Amniotic epithelial cell (primary cell): ENCODE measurements at places on chromosomes 5 and 9.

GRCh38 chr9:91077624-91078368, 276.2 kb downstream of the SYK start:
- DNase-seq: peak; percentile 70

DNA sequence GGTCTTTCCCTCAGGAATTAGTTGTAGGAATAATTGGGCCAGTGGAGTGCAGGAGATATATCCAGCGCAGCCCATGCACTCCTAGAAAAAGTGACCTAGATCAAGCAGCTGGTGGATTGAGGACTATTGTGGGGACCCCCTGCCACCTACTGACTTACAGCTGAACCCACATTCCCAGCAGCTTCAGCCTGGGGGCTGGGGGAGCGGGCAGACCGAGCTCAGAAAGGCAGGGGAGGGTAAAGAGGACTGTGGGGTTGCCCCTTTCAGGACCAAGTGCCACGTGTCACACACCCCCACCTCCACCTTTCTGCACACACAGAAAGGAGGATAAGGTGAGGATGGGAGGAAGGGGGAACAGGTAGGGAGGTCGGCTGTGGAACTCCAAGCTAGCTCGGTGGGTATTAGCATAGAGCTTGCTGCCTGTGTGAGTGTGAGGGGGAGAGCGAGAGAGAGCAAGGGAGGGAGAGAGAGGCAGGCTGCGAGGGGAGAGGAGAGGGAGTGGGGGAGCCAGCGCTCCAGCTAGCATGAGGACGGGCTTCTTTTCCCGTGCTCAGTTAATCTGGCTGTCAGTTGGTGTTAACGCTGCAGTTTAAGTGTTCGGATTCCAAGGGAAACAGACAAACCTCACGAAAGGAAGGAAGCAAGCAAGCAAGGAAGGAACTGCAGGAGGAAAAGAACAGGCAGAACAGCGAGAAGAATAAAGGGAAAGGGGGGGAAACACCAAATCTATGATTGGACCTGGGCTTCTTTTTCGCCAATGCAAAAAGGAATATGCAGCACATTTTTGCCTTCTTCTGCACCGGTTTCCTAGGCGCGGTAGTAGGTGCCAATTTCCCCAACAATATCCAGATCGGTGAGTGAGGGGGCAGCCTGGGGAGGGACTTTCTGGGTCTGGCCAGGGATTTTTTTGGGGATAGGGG, at the start of gene GRIA1:
Gene GRIA1 (plus strand): TSS at position 553 of the 920 bp plus-strand sequence.
- peak; percentile 23 for DNase-seq

DNA sequence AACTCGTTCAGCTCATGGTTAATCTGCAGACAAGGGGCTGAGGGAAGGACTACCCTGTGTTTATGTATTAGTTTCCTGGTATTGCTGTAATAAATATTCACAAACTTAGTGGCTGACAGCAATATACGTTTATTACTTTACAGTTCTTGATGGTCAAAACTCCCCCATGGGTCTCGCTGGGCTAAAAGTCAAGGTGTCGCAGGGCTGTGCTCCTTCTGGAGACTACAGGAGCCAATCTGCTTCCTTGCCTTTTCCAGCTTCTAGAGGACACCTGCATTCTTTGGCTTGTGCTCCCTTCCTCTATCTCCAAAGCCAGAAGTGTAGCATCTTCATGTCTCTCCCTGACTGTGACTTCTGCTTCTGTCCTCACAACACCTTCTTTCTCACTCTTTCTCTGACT, 653.8 kb upstream of the RIOK2 start:
- DNase-seq: no peak

DNA sequence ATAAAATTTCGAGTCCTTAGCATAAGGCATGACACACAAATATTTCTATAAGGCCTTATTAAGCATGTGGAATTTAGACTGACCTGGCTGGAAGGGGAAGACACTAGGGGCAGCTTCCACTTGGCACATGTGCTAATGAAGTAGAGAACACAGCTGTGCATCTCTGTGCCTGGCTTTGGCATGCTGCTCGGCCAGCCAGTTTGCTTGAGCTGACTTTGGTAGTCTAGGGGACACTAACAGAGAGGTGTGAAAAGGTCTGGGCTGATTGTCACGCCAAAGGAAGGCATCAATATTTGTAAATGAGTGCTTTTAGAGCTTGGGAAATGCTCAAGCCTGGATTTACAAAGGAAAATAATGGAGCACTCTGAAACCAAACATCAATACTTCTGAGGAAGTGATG, 723.7 kb downstream of the PRELID2 start:
- DNase-seq: no peak

DNA sequence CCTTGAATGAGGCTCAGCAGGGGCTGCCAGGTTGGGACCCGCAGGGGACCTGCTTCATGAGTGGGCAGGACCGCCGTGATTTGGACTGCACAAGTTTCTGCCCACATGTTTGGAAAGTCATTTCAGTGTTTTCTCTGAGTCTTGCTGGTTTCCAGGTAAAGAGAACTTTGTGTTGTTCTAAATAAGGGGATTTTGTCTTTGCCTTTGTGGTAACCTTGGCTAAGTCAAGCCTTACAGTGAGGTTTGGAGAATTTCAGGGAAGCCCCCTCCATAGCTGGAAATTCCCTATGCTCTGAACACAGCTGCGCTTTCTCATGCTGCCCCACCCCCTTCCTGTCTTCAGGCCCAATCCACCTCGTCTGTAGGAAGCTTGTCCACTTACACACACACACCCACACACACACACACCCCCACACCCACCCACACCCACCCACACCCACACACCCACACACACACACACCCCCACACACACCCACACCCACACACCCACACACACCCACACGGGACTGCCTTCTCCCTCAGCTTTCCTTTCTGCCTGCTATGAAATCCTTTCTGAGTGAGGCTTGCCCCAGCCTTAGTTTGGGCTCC, 270.1 kb downstream of the HSPA4 start:
- no peak for DNase-seq

DNA sequence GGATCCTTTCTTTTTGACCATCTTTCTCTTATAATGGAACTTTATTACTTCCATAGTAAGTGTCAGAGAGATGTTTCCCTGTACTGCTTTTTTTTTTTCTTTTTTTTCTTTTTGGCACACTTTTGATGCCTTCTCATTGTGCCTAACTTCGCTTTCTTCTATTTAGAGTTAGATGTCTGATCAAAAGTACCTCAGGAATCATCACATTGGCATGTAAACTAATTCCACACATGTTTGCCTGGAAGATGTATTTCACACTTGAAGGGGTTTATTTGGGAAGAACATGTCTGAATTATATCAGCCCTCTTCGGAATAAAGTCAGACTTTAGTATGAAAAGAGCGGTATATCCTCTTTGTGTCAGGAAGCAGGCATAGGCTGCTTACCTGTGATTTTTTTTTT, 35.1 kb downstream of the SMARCA2 start:
- no peak for DNase-seq

DNA sequence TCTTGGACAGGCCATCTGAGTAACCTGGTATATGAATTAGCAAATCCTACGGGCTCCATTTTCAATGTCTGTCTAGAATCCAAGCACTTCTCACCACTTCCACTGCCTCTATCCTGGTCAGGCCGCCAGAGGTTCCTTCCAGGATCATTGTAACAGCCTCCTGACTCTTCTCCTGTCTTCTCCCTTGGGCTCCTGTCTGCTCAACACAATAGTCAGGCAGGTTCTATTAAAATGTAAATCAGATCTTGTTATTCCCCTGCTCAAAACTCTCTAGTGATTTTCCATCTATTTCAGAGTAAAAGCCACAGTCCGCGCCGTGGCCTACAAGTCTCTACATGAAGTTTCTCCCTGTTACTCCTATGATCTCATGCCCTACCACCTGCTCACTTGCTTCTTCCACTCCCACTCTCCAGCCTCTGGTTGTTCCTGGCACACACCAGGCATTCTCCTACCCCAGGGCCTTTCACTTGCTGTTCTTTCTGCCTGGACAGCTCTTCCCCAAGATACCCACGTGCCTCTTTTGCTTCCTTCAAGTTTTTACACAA, 21.7 kb downstream of the ZNF366 start:
- DNase-seq: no peak

DNA sequence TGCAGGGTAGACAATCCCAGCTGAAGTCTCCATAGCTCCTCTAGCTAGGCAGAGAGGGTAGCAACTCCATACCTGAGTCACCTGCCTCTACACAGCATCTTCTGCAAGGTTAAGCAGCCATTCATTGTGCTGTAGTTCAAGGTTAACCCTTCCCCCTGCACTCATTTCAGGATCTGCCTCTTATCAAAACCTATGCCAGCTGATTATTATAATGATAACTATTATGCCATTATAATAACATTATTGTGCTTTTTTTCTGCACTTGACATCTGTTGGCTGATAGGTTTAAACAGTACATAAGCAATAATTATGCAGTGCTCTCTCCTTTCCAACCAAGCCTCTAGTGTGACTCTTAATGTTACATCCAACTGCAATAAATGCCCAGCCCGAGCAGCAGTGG, 17.3 kb downstream of the SIL1 start:
- no peak for DNase-seq

GRCh38 chr5:54717870-54718269, 200.3 kb downstream of the SNX18 start:
- DNase-seq: no peak

GRCh38 chr9:122865300-122865699, 36.9 kb upstream of the PDCL start:
- no peak for DNase-seq

GRCh38 chr5:68528821-68529273, 313.3 kb downstream of the PIK3R1 start:
- no peak for DNase-seq

- DNase-seq: peak; percentile 93
These were observed 13.0 kb downstream of the CXXC5 start for GRCh38 chr5:139660923-139661814.

GRCh38 chr5:102778478-102778877, 23.4 kb downstream of the PAM start:
- DNase-seq: peak; percentile 60

- DNase-seq: peak; percentile 56
These were observed 347.3 kb upstream of the ZNF608 start for GRCh38 chr5:125093776-125094175.

DNA sequence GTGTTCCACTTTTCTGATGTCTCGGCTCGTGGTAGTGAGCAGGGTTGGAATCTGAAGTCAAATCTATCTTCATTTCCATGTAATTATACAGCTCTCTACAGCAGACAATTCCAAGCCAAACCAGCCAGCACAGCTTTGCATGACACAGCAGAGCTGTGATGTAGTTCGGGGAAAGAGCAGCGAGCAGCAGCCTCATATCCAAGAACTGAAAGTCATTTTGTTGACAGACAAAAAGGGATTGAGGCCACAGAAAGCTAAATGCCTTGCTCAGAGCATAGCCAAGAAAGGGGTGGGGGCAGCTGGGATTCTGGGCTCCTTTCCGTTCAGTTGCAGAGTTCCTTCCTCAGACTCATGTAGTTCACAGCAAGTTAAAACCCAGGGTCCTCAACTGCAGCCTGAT, 32.1 kb downstream of the LCP2 start:
- DNase-seq: no peak

DNA sequence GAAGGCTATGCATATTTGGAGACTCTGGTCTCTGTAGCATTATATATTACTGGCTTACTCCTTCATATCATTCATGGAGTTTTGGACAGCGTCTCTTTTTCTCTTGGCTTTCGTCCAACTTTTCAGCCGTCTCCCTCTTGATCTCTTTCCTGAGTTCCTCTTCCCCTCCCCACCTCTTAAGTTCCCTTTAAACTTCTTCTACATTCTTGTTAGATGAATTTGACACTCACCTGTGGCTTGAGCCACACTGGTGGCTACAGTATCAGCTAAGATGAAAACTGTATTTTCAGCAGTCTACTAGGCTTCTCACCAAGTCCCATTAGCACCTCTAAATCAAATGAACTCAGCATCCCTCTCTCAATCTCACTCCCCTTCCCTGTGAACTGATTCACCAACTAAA, 128.1 kb downstream of the STARD4 start:
- DNase-seq: peak; percentile 14

- DNase-seq: no peak
These were observed 17.9 kb upstream of the CDC42SE2 start for GRCh38 chr5:131245948-131246347.

DNA sequence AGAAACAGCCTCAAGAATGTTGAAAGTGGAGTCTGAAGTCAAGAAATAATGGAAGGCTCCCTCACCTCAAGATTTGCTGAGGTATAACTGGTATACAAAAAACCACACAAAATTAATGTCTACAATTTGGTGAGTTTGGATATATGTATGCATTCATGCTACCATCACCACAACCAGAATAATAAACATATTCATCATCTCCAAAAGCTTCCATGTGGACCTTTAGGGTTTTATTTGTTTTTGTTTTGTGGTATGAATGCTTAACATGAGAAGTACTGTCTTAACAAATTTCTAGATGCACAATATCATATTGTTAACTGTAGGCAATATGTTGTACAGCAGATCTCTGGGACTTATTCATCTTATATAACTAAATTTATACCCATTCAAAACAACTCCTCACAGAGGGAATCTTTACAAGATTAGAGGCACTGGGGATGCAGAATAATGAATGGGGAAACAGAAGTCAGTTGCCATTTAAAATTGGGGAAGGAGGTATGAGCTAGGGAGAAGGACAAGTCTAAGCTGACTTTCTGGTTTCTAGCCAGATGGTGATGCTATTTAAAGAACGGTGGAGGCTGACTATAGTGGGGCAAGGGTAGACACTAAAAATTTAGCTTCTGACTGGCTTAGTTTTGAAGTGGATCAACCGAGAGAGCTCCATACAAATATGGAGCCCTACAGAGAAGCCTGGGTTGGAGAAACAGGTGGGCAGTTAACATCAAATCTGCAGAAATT, 213.9 kb downstream of the BNC2 start:
- no peak for DNase-seq

- no peak for DNase-seq
These were observed 42.3 kb downstream of the NSUN2 start for GRCh38 chr5:6590581-6590980.

DNA sequence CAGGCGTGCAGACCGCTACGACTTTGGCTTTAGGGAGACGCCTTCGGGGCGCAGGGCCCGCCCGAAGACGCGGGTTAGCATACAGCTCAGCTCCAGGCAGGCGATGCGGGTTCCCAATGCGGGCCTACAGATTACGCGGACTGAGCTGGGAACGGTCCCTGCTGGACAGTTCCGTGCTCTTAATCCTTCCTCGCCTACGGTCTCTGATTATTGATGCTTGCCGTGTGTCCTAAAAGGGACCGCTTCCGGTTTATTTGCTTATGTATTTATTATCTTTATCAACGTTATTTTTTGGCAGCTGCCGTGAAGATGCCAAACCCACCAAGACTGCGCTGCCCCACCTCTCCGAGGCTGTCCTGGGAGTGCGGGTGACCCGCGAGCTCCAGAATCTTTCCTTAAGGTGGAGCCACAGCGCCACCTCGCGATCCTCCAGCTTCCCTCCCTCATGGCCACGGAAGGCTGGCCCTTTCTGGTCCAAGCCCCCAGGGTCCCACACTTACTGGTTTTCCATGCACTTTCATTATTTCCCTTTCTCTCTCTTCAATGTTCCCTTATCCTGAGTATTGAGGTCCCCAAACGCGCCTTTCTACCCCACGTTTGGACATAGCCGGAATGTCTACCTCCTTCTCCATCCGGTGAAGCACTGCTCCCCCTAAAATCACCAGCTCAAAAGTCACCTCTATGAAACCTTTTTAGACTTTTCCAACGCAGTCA, 7.0 kb upstream of the EBF1 start:
- peak; percentile 46 for DNase-seq
